ENCODE measurements at places on chromosomes 5 and 9.

DNA sequence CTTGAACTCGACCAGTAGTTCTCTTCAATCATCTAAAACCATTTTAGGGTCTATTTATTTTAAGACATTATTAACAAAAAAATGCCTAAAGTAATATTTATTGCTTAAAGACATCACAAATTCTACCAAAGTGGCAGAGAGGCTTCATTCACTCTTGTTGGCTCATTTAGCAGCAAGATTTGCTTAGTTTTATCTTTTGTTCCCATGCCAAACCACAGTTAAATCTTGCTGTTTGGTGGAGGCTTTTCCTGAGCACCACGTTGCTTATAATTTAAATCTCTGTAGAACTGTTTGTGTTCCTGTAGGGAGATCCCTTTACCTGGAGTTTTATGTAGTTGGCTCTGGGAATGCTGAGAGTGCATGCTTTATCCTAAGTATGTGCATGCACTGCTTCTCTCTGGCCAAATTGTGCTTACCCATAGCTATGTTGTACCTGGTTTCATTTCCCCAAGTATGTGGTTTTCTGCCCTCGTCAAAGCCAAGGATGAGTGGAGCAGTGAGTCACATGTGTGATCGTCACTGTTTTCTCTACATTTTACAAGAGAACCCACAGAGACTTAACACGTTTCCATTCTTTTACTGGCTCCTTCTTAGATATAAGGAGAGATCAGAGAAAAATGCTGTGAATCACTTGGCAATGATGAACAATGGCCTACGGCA is 42.1 kb upstream of the MAST4 start:
- DNase-seq = no peak

- DNase-seq = no peak
Observed at GRCh38 chr9:82810915-82811314, 252.0 kb downstream of the RASEF start.

DNA sequence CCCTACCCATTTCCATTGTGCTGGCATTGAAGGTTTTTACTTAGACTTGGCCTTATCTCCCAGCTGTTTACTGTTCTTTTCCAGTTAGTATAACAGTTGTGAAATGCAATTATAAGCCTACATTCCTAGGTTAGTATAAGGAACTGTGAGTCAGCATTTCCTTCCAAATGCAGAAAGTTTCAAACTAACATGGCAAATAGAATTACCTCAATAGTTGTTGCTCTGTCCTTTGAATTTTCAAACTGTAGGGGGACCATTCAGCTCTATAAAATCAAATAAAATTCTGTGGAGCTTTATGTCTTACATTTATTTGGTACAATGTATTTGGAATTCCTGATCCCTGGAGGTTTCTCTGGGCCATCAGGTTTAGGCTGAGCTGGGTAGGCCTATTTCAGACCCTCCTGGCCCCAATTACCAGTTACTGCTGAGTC is 47.2 kb downstream of the ARHGEF28 start:
- no peak for DNase-seq

- DNase-seq = no peak
Observed at GRCh38 chr9:33221568-33221884, 18.4 kb upstream of the SPINK4 start.

GRCh38 chr5:127919006-127919796 is 164.4 kb upstream of the SLC12A2 start:
- no peak for DNase-seq

- DNase-seq = no peak
Observed at GRCh38 chr9:29830821-29831220, 2257.5 kb upstream of the C9orf72 start.

DNA sequence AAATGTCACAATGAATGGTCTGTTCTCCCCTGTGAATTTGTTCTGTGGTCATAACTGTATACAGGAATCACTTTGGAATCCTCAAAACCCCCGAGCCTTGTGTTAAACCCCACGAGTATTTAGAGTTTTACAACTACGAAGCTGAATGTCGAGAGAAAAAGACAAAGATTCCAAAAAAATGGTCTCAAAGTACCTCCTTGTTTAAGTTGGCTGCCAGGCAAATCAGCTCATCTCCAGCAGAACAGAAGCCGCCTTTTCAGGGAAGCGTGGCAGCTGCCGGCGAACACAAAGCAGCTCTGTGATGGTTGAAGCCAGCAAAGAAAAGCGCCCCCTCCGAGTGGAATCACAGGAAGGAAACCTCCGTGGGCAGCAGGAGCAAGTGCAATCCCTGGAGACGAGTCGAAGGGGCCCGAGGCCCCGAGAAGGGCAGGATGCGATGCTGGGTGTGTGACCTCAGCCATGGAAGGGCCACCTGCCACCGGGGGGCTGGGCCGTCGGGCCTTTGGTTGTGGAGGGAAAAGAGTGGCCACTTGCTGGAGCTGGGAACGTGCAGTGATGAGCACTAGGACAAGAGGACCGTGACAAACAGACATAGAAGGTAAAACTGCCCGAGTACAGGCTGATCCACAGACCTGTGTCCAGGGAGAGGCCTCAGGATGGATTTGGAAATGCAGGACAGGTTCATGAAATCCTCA is 706.4 kb downstream of the SEMA5A start:
- DNase-seq = no peak

DNA sequence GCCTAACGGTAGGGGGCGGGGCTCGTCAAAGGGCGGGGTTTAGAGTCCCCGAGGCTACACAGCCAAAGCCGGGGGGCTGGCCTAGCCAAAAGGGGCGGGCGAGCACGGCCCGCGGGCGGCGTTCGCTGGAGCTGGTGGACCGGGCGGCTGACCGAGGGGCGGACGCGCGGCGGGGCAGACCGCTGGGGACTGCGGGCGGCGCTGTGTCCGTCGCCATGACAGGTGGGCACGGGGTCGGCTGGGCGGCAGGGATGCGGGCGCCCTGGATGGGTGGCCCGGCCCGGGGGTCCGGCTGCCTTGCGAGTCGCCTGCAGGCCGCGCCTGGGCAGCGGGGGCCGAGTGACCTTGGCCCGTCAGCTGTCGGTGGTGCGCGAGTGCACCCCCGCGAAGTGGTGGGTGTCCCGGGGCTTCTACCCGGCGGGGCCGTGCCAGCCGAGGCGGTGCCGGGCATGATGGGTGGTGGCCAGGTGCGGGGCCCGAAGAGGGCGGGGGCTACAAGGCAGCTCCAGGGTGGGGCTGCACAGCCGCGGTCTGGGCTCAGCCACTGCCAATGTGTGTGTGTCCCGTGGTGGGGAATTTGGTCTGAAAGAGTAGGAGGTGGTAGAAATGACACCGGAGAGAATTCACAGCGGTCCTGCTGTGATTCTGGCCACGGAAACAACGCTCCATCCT is at the start of gene CARD19:
CARD19 (plus strand) TSS at position 87 of the 672 bp plus-strand sequence; CDS start at position 216, 129 bp downstream.
- no peak for DNase-seq

DNA sequence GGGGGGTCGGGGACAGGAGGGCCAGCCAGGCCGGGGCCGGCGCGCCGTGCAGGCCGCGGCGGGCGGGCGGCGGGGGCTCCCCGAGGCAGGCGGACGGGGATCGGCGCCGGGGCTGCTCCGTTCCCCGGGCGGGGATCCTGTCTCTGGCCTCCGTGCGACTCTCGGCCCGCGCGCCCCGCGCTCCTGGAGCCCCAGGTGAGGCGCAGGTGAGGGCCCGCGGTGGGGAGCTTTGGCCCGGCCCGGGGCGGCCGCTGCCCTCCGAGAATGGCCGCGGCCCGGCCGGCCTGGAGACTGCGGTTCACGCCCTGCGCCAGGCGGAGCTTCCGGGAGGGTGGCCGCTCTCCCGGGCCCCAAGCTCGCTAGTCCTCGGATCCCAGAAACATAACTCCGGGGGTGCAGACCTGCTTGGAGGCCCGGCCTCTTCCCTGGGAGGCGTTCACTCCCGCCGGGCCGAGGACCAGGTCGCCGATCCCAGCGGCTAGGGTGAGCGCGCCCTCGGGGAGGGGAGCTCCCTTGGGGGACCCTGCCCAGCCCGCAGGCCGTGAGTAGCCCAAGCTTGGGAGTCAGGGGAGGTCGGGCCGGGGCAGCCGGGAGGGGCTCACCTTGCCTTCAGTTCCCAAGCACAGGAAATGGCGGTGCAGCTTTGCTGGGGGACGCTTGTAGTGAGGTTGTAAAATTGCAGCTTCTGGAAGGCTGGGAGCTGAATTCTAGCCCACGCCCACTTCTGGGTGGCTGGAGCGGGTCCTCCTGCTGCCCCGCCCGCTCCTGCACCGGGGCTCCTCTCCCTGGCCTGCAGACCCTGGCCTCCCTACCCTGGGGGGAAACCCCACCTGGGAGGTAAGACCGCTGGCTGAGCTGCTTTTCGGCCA is 723 bp downstream of the PPP1R26 start:
- no peak for DNase-seq

DNA sequence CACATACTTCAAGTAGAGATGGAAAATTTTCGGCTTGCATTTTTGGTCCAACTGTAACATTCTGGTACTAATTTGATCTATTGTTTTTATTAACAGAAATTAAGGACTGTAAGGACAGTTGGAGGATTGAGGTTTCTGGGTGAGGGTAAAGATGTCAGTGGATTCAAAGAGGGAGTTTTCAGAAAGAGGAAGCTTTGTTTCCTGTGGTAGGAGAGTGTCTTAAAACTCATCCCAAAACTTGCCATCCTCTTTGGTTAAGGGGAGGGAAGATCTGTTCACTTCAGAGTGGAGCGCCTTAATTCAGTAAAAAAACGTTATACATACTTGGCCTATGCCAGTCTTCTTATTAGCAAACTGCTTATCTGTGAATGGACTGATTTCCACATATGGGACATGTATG is 13.8 kb downstream of the CNTRL start:
- no peak for DNase-seq

DNA sequence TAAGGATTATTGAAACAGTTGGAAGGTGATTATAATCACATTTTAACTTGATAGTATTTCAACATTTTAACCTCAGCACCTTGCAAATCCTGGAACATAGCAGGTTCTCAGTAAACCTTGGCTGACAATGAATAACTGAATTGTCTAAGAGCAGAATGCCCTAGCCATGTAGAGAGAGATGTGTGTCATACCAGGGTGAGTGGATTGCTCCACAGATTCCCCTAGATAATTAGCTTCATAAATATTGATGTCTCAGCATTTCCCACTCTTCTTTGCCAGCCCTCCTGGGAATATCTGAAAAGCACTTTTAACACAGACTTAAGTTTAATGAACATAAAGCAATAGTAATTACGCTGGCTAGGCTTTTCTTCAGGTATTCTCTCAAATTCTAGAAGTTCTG is 363.5 kb downstream of the MAN2A1 start:
- no peak for DNase-seq

DNA sequence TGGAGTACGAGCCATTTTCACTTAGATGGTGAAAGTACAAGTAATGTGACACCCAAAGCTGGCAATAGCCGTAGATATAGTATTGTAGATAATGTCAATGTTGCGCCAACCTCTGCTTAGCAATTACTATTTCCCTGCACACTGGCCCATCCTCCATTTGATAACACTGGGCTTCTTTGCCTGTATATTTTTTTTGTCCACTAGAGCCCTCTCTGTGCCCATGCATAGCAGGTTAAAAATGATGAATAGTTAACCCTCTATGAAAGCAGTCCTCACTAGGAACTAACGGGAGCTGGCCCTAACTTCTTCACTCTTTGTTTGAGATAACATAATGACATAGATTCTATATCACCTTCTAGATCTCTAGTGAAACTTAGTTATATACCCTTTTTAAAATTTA is 416.8 kb downstream of the TUSC1 start:
- DNase-seq = no peak

GRCh38 chr5:33883482-33883881 is 8.3 kb downstream of the ADAMTS12 start:
- no peak for DNase-seq

- no peak for DNase-seq
Observed at GRCh38 chr9:129887334-129888292, 52.4 kb downstream of the USP20 start.

GRCh38 chr5:167143716-167144115 is 1147.7 kb upstream of the WWC1 start:
- DNase-seq = no peak

DNA sequence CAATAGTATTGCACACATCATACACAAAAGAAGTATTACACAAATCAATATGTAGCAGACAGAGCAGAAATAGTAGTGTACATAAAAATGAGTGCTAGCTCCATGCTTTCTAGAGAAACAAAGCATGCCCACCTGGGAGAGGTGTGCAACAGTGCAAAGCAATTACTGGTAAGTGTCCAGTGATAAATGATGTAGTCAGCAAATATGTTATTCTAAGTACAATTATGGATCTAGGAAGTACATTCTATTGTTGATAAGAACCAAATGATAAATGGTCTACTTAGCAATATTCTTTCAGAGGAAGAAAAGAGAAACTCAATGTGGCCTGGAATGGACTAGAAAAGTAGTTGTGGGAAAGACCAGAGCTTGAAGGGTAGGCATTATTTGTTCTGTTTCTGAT is 188.6 kb downstream of the HINT1 start:
- DNase-seq = no peak

DNA sequence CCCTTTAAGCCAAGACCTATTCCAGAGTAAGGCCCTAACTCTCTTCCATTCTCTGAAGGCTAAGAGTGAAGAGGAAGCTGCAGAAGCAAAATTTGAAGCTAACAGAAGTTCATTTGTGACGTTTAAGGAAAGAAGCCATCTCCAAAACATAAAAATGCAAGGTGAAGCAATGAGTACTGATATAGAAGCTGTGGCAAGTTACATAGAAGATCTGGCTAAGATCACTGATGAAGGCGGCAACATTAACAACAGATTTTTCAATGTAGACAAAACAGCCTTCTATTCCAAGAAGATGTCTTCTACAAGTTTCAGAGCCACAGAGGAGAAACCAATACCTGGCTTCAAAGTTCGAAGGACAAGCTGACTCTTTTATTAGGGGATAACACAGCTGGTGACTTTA is 1143.4 kb downstream of the CDH12 start:
- DNase-seq = no peak

GRCh38 chr9:133873009-133873408 is 119.1 kb downstream of the VAV2 start:
- DNase-seq = no peak

DNA sequence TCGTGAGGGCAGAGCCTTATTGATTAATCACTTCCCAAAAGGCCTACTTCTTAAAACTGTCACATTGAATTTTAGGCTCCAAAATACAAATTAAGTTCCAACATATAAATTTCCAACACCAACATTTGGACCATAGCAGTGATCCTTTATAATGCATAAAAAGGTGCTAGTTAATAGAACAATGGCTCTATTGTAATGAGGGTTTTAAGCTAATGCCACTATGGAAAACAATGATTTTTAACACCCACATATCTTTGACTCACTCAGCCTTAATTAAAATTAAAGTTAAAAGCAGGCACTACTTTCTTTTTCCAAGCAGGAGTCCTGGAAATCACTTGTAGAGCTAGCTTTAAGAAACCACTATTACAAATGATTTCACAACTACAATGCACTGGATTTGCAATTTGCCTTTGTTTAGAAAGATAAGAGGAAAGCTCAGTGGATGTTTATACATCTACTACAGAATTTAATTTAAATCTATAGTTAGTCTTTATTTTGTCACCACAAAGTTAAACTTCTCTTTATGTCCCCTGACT is 41.8 kb downstream of the DPYSL3 start:
- no peak for DNase-seq

GRCh38 chr9:121350993-121351561 is 19.0 kb downstream of the STOM start:
- no peak for DNase-seq

- DNase-seq = no peak
Observed at GRCh38 chr5:123427281-123427680, 4.1 kb upstream of the CEP120 start.

GRCh38 chr9:4558371-4558998 is 68.2 kb downstream of the SLC1A1 start:
- no peak for DNase-seq
